ENCODE measurements at places on chromosomes 1 and 21. TPM values are rescaled to one million over a fixed set of nuclear protein-coding genes. Genes with fewer than 3 reads are reported as not detected.

ACTL8 gene
- not detected for total RNA-seq

CCDC181 gene
- 0.92 TPM for total RNA-seq

CYP4A11 gene
- 0.13 TPM for total RNA-seq

ARHGEF19 gene
- total RNA-seq = 2.2 TPM
